Fibroblast of skin of right biceps (primary cell): ENCODE measurements at places on chromosomes 3 and 15.

DNA sequence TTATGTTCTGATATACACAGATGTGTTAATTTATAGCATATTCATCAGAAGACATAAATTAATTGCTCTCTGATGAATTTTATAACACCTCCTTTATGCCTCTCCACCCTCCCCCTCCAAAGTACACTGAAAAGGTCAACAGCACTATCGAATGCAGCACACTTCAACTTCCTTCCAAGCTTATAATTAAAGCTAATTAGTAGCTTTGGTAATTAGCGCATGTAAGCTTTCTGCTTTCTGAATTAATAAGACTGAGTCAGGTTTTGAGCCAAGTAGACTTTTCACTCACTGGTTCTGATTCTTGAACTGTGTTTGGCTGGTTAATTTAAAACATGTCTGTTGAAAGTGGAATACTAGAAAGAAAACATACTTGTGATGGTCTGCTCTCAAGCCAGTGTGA lies 760.8 kb upstream of the CFAP20DC start:
- no peak for DNase-seq

GRCh38 chr3:126663750-126664149 lies 8.8 kb upstream of the TXNRD3 start:
- DNase-seq, result no peak

DNA sequence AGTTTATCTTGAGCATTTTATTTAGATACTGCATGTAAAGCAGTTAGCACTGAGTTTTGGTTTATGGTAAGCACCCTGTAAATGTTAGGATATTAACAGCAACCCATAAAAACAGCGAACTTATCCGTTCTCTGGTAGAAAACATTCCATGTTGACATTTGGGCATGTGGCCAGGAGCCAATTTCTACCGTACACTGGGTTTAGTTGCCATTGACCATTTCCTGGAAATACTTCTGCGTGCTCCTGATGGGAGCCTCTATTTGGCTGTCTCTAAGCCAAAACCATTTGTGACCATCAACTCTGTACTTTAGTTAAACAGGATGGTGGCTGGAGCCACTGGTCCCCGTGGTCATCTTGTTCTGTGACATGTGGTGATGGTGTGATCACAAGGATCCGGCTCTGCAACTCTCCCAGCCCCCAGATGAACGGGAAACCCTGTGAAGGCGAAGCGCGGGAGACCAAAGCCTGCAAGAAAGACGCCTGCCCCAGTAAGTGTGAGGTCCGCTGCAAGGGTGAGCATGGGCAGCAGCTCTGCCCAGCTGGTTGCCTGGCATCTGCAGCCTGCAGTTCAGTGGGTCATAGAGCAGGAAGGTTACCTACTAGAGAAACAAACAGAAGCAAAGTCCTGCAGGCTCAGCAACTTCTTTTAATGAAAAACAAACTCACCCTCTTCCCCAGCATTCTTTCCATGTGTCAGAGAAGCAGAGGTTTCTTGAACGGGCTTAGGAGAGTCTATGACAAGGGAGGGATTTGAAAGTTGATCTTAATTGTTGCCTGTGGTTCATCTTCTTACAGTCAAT lies 7.1 kb downstream of the THBS1 start:
- peak; percentile 64 for DNase-seq

DNA sequence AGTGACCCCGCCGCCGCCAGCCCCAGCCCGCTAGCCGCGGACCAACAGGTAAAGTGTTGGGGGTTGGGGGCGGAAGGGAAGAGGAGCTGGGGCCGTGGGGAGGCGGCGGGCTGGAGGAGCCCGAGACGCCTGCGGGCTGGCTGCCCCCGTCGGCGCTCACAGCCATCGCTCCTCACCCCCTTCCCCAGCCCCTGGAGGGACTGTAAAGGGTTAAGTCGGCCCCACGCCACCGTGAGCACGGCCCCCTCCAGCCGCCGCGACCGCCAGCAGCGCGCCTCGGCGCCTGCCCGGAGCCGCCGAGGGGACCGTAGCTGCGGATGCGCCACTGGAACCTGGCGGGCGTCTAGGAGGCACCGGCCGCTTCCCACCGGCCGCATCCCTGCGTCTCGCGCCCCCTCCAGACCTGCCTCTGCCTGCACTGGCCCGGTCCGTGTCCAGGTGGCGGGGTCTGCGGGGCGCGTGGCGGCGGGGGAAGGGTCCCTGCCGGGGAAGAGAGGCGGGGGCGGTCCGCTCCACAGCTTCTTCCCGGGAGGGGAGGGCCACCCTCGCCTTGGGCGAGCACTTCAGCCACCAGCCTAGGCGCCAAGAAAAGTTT lies 522 bp downstream of the MED12L start:
- peak; percentile 6 for DNase-seq

DNA sequence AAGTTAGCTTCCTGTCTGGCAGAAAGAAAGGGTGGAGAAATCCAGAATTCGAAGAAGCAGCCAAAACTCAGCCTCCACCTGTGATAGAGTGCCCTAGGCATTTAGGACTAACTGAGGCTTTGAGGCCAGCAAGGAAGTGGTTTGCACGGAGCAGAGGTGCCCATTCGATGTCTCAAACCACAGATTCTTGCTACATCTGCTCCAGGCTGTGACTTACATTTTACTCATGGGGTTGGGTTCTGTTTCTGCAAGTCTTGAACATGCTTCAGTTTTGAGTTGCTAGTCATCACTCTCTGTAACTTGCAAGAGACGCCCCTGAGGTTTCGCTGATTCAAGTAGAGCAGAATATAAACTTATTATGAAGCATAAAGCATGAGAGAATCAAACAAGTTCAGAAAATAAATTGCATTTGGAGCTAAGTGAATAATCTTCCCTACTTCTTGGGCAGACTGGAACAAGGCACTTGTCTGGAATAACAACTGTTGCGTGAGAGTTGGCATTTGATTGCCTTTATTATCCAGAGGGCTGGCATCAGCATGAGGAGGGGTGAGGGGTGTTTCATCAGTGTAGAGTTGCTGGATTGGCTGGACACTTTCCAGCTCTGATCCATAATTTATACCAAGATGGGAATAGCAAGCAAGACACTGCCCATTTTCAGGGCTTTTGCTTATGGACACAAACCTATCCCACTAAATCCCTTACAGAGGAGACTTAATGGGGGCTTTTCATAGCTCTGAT lies 256.5 kb downstream of the AGBL1 start:
- peak; percentile 27 for DNase-seq

DNA sequence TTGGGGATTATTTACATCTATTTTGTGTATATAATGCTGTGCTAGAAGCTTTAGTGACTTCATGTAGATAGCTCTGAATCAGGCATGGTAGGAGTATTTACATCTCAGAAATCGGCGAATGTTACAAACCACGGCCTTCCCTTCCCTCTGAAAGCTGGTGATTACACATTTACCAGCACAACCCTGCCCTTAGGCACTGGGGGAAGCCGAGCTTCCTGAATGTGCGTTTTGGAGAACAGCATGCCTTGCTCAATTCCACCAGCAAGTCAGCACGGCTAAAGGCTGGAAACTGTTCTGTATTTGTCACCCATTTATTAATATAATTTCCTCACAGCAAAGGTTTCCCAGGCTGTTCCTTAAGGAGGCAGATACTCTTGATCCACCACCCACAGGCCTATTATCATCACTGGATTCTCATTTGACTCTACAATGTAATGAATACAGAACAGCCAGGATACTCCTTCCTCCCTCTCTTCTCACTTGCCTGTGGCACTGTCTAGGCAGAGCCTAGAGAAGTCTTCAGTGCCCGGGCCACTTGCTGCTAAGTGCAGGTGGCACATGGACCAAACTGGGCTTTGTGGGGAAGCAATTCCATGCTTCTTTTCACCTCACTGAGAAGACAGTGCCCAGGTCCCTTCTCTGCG lies 55.2 kb upstream of the CACNA2D3 start:
- DNase-seq, result no peak

GRCh38 chr3:46749129-46749528 lies 31.5 kb upstream of the PRSS50 start:
- no peak for DNase-seq

GRCh38 chr3:25895443-25895842 lies 105.6 kb downstream of the OXSM start:
- peak; percentile 83 for DNase-seq

DNA sequence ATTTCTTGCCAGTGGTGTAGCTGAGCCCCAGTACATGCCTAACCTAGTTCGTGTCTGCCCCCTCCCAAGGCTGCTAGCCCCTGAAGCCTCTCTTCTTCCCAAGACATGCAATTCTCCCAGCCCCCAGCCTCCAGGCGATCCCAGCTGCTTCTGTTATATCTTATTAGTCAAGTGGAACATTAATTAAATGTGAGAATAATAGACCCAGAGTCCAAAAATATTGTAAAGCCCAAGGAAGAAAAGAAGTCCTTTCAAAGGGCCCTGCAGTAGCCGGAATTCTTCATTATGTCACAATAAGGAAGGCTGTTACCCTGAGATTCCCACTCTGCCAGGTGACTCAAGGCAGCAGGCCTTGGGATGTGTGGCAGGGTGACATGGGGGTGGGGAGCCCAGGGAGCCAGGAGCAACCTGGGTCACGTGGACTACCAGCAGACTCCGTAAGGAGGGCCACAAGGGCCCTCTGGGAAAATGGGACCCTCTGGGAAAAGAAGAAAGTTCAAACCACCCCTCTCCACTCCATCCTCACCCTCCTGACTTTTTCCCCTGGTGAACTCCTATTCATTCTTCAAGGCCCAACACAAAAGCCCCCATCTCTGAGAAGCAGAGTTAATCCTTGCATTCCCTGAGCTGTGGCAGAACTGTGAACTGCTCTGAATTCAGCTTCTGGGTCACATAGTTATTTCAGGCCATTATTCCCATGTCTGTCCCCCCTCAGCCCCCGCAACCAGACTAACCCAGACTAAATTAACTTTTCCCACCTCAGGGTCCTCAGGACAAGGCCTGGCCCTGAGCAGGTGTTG lies 21.8 kb upstream of the TRH start:
- DNase-seq, result no peak

DNA sequence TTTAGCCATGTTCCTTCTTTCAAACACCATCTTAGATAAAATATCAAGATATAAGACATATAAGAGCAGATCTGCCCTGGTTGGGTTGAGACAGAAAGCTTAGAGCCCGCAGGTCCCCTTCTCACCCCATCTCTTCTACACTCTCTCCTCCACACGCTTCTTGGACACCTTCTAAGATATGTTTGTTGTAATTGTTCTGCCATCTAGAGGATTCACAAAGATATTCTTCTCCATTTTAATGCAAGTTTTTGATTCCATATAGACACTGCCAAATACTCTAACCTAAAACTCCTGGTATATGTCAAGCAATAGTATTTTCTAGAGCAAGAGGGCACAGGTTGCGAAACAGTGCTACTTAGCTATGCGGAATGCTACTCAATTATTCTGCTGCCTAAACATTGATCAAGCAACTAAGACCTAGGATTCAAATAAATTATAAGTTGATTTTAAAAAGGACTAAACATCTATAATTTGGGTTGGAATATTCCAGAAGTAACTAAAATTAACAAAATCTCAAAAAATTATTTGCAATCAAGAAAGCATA lies 6.8 kb downstream of the CHRM5 start:
- DNase-seq, result no peak

- no peak for DNase-seq
Observed at GRCh38 chr3:161067335-161067734, 37.8 kb downstream of the B3GALNT1 start.

- peak; percentile 30 for DNase-seq
Observed at GRCh38 chr3:87145553-87145952, 81.6 kb upstream of the CHMP2B start.

- DNase-seq, result no peak
Observed at GRCh38 chr3:143361589-143361988, 242.0 kb downstream of the CHST2 start.

DNA sequence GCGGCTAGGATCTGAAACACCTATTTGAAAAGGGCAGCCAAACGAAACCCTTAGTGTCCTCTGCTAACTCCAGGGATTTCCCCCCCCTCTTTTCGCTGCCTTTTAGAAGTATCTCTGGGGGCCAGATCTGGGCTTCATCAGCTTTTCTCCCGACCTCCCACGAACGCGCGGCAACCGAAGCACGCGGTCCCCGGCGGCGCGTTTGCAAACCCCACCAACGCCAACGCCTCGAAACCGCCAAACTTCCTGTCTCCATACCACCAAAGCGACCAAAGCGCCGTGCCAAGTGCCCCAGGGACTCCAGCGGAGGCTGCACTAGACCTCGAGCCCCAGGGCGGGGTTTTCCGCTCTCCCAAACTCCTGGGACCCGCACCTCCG lies 155.8 kb upstream of the FRMD4B start:
- DNase-seq, result peak; percentile 5

DNA sequence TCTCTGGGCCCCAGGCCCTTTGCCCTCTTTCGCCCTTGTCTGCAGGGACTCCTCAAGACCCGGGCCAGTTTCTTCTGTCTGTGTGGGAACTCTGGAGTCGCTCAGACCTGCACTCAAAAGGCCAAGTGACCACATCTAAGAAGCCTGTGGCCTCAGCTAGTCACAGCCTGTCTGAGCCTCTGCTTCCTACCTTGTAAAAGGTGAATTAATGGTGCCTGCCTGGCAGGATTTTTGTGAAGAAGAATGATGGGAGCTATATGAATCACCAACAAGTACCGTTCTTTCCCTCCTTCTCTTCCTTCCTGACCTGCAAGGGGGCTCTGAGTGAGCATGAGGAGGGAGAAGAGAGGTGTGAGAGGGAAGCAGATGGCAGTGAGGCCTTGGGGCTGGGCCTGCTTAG lies 7.5 kb downstream of the PLIN1 start:
- no peak for DNase-seq

DNA sequence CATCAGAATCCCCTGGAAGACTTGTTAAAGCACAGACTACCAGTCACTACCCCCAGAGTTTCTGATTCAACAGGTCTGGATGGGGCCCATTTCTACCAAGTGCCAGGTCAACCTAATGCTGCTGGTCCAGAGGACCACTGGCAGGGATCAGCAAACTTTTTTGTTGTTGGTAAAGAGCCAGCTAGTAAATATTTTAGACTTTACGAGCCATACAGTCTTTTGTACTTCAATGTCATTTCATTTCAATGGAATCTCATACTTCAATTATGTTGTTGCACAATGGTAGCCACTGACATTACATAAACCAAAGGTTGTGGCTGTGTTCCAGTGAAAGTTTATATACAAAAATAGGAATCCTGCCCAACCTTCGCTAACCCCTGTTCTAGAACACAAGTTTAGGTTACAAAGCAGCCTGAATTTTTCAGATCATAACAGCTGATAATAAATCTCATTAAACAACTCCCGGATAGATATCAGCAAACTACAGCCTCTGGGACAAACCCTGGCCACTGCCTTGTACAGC lies 28.7 kb downstream of the ULK4 start:
- DNase-seq, result peak; percentile 74

DNA sequence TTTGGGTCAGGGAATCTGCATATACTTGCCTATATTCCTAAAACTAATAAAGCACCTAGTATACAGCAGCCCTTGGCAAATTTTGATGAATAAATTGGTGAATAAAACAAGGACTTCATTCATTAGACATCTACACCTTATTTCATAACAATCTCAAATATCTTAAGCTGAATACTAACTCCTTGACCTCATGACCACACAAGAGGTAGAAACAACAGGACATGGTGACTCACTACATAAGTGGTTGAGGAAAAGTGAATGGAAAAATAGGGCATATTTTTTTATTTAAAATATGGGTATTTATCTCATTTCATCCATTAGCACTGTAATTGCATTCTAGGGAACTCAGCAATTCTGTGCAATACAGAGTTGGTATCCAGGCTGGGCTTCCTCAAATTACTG lies 7.8 kb upstream of the STAC start:
- DNase-seq, result peak; percentile 73

GRCh38 chr15:53160092-53160704 lies 370.1 kb upstream of the ONECUT1 start:
- DNase-seq, result no peak
